ENCODE measurements at places on chromosomes 7 and 10.
A peak's percentile ranks its signal among the peaks of the same experiment; 100 is the strongest.

GRCh38 chr7:3955751-3956696 is 655.0 kb downstream of the SDK1 start:
- no peak for DNase-seq

- DNase-seq = no peak
Observed at GRCh38 chr10:3980660-3981059, 195.7 kb upstream of the KLF6 start.

- no peak for DNase-seq
Observed at GRCh38 chr10:24952707-24953645, 570 bp upstream of the PRTFDC1 start.

GRCh38 chr10:107653832-107654287 is 489.4 kb upstream of the SORCS1 start:
- peak; percentile 3 for DNase-seq

GRCh38 chr7:120221666-120222065 is 51.3 kb upstream of the KCND2 start:
- no peak for DNase-seq

- no peak for DNase-seq
Observed at GRCh38 chr10:52220947-52221346, 93.1 kb upstream of the DKK1 start.

DNA sequence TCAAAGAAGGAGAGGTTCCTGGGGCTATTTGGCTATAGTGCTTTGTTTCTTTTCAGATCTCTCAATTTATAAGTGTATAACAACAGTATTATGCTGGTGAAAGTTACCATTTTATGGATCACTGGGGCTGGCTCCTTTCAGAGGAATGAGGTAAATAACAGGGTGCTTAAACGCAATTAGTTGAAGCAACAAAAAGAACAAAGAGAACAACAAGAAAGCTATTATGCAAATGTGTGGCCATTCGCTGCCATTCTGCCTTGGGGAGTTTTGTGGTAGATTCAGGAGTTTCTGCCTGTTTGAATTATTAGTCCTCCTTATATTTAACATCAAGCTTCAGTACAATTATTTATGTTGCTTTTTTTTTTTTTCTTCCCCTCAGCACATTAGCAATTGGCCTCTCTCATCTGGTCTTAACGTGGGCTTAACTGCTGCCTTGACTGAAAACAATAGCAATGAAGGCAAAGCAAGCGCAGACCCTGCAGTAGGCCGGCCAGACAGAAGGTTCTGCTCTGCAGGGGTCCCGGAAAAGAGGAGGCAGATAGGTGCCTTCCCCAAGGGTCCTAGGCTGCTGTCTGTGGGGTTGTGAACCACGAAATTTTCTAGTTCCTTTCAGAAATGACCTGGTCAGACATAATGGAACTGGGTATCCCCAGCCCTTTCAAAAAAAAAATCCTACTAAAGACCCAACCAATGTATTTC is 339.9 kb upstream of the PODXL start:
- DNase-seq = no peak

- no peak for DNase-seq
Observed at GRCh38 chr10:23157239-23157681, 34.9 kb upstream of the PTF1A start.

DNA sequence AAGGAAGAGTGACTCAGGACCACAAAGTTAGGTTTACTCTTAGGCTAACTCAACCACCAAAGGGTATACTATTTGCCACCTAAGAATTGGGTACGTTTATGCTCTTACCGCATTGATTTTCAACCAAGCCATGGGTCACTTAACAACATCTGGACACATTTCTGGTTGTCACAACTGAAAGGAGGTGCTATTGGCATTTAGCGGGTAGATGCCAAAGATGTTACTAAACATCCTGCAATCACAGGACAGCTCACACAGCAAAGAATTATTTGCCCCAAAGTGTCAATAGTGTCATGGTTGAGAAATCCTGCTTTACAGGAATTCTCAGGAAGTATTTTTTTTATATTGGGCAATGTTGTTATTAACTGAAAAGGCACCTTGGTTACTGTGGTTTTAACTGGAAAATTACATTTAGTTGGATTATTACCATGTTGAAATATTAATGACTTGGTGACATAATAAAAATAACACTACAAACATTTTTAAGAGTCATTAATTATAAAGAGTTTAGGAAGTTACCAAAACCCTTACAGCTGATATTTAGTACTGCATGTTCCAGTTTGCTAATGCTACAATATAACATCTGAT is 185.0 kb upstream of the TMEM196 start:
- peak; percentile 26 for DNase-seq

- no peak for DNase-seq
Observed at GRCh38 chr10:102010961-102011360, 45.0 kb downstream of the ARMH3 start.

- DNase-seq = no peak
Observed at GRCh38 chr7:87635921-87636320, 7.7 kb downstream of the RUNDC3B start.

GRCh38 chr10:24097751-24098207 is 111.2 kb upstream of the KIAA1217 start:
- DNase-seq = no peak

GRCh38 chr7:120274482-120274881 is 1.5 kb downstream of the KCND2 start:
- no peak for DNase-seq

- DNase-seq = no peak
Observed at GRCh38 chr7:50185951-50186682, 93.1 kb upstream of the ZPBP start.

- DNase-seq = no peak
Observed at GRCh38 chr7:30238721-30239441, 45.5 kb upstream of the ZNRF2 start.

GRCh38 chr10:64508029-64508661 is 986.9 kb downstream of the REEP3 start:
- DNase-seq = no peak

GRCh38 chr7:3154881-3155494 is 111.3 kb upstream of the CARD11 start:
- no peak for DNase-seq

DNA sequence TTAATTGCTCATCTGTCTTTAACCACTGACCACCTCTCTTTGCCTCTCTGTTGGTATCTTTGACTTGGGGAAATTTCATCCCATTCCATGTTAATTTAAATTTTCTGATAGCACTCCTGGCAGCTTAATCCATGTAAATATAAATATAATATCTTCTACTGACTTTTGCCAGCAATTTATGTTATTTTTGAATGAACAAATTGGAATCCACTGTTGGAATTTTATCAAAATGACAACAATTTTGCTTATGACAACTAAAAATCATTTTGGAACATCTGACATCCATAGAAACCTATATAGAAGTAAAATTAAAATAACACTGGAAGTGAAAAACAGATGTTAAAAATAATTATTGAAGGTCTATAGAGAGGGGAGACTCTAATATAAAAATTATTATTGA is 176.5 kb upstream of the AKR1E2 start:
- no peak for DNase-seq
